Foreskin fibroblast (primary cell): ENCODE measurements at places on chromosomes 3 and 15.

- DNase-seq, result no peak
Measured at GRCh38 chr3:174216019-174216418, 643.1 kb upstream of the NAALADL2 start.

GRCh38 chr3:23580096-23580713 is 225.6 kb upstream of the UBE2E1 start:
- no peak for DNase-seq

DNA sequence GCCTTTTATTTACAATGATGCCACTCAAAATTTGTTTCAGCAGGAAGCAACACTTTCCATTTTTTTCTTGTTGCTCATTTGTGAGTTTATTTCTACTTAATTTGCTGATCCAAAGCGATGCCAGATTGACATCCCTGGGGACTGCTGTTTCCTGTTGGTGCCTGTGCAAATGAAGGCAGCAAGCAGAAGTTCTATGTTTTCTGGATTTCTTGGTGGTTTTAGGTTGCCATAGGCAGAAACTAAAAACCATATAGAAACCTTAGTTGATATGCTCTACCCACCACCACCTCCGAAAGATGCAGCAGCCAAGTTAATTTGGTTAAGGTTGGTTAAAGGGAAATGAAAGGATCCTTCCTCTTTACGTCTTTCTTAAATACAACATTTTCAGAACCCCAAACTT is 356.2 kb downstream of the RBMS3 start:
- no peak for DNase-seq

DNA sequence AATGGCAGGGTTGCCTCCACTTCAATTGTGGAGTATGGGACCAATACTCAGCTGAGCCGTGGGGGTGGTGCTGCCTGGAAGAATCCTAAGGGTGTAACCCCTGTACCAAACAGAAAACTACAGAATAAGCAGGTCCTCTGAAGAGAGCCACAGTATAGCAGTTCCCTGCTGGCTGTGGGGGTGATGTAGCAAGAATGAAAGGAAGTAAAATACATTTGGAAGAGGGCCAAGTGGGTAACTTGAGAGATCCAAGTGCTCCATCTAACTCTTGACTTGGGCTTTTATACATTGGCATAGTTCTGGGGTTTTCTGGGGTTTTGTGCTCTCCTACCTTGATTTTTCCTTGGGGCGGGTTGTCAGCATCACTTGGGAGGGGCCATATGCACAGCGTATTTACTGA is 341.4 kb downstream of the OTOL1 start:
- DNase-seq, result no peak

DNA sequence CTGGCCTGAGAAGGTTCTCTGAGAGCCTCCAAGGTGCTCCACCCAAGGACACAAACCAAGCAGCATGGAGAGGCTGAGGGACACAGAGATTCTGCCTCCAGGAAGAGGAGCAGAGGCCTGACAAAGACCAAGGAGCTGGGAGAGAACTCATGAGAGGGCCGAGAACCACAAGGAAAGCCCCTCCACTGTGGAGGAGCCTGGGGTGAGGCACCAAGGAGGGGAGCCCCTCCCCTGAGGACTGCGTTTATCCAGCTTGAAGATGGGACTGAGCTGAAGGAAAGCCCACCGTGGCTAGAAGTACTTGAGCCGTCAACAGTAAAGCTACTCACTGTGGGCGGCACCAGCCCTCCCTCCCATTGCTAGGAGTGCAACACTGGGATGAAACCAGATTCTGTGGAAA is 63.1 kb upstream of the MEF2A start:
- DNase-seq, result no peak

GRCh38 chr15:39931615-39932014 is 2.3 kb upstream of the EIF2AK4 start:
- DNase-seq, result peak; percentile 37

DNA sequence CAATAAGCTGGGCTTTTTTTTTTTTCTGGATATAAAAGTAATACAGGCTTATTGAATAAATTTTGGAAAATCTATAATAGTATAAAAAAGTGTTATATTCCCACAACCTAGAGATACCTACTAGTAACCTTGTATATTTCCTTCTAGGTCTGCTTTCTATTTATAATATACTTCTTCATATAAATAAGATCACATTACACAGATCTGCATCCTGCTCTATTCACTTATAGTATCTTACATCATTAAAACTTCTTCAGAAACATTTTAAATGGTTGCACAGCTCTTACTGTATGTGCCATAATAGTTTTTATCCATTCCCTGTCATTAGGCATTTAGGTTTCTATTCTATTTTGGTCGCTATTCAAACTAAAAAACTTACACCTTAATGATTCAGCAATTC is 87.0 kb upstream of the TTBK2 start:
- no peak for DNase-seq

DNA sequence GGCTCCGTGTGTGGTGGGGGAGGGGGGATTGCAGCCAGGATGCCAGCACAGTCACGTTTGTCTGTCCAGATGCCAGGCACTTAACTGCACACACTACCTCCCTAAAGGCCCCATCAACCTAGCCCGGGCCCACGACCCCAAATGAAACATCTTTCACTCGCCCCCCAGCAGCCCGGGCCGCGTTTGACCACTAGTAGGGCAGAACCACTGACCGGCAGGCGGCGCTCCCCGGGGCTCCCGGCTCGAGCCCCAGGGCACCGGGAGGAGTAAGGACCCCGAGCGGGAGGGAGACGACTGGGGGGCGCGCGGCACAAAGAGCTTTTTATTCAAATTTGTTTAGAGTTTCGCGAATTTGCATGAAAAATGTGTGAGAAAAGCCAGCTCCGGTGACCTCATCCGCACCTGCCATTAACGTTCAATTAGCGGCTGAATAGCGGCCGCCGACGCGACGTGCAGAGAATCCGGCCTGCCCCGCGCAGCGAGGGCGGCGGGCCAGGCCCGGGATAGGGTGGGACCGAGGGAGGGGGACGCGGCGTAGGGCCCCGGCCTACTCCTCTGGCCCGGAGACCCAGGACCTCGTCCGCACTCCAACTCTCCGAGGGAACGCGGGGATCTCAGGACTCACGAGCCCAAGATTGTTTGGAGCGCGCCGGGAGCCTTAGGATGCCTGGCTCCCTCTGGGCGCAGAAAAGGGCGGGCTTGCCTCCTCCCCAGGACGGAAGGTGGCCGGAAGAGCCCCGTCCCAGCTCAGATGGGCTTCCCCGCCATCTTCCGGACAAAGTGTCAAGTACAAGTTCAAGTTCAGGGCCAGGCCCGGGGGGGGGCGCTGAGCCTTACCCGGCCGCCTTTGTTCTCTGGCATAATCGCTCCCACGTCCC is 64.9 kb upstream of the POLG start:
- no peak for DNase-seq

DNA sequence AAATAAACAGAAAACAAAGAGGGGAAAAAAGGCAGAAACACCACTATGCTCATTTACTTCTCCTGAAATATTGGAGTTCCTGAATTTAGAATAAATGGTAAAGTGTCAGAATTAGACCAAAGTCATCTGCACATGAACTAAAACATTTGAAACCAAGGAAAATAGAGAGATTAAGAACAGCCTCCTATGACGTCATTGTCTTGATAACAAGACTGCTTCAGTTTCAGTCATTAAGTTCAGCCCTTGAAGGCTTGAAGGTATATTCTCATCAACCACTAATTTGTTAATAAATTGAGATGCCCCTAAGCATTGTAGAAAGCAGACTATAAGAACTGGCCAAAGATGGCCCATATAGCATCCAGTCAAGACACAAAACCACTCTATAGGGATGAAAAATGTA is 2.5 kb downstream of the SUMF1 start:
- no peak for DNase-seq

GRCh38 chr15:66188464-66188863 is 65.1 kb downstream of the MEGF11 start:
- no peak for DNase-seq
